H7 (cell line): ENCODE measurements at places on chromosomes 16 and 17.

GRCh38 chr16:56998352-56998751, 9.0 kb downstream of the NLRC5 start:
- DNase-seq: no peak

DNA sequence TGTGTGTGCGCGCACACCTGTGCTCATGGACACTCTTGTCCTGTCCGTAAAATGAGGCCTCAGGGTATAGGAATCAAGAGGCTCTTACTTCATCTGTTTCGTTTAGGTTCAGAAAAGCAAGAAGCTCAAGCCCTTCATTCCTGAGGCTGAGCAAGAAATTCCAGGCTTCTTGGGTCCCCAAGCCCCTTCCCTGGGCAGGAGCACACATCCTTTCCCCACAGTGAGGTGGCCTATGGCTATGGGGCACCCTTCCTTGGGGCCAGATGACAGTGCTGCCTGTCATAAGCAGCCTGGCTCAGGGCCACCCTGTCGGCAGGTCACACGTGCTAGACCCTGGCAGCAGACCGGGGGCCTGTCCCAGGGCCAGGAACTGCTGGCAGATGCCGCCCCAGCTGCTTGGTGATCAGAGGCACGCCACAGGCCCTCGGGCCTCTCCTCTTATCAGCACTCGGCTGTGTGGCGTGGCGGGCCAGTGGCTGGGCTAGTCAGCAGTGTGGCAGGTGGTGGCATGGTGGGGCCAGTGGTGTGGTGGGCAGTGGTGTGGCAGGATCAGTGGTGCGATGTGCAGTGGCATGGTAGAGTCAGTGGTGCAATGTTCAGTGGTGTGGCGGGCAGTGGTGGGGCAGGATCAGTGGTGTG, 50.2 kb downstream of the NKD1 start:
- DNase-seq: no peak

DNA sequence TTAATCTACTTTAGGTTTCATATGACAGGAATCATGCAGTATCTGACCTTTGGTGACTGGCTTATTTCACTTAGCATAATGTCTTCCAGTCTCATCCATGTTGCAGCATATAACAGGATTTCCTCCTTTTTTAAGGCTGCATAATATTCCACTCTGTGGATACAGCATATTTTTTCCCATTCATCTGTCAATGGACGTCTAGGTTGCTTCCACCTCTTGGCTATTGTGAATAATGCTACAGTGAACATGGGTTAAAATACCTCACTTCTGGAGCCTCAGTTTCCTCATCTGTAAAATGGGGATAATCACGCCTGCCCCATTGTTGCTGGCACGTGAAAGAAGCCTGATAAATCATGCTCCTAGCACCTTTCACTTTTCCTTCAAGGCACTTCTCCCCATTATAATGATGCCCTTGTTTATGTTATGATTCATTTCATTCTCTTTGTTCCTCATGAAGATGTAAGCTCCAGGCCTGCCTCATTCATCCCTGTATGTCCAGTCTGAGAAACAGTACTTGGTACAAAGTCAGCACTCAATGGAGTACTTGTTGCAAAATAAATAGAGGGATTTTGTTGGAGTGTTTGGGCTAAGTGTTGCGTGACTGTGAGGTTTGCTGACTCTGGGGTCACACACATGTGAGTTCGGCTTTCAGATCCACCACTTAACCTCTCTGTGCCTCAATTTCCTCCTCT, 59.6 kb downstream of the ABAT start:
- DNase-seq: no peak

DNA sequence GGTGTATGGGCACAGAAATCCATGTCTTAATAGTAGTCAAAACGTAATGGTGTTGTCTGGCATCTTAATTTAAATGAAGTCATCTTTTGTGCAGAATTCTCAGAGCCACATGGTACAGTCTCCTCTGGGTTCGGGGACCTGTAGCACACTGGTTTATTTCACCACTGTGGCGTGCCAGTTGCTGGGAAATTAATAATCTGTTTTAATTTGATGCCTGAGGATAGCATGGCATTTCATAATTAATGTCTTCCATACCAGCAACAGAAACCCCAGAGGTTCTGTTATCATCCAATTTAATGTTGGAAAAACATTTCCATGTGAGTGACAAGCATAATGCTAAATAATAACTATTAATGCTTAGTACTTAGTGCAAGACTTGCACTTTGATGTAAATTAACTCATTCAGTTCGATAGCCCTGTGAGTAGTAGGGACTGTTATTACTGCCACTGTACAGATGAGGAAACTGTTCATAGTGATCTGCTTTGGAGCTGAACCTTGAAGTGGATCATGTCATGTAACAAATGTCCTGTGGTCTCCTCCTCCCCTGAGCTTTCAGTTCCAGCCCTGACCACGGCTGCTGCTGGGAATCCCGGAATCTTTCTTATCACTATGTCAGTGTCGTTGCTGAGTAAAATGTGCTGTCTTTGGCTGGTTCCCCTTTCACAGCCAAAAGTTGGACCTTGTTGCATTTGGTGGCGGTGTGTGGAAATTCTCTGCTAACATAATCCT, 51.2 kb downstream of the SNX29 start:
- no peak for DNase-seq

DNA sequence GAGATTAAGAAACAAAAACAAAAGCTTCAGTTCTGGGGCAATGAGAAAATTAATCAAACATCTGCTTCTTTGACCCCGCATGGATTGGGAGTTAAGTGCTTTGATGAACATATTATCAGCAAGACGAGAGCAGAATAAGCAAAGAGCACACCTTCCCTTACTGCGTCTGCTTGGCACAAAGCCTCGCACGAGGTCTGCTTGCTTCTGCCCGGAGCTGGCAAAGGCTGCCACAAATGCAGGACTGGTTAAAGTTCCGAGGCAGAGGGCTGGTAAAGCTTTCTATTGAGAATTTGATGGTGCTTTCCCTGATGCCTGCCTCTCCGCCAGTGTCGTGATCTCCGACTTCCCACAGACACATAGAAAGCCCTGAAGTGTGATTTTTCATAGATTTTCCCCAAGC, 17.0 kb downstream of the VAT1L start:
- no peak for DNase-seq

- no peak for DNase-seq
Observed at GRCh38 chr16:20803192-20803560, 3.1 kb downstream of the ERI2 start.

GRCh38 chr17:50328363-50329325, 17.3 kb upstream of the XYLT2 start:
- no peak for DNase-seq

DNA sequence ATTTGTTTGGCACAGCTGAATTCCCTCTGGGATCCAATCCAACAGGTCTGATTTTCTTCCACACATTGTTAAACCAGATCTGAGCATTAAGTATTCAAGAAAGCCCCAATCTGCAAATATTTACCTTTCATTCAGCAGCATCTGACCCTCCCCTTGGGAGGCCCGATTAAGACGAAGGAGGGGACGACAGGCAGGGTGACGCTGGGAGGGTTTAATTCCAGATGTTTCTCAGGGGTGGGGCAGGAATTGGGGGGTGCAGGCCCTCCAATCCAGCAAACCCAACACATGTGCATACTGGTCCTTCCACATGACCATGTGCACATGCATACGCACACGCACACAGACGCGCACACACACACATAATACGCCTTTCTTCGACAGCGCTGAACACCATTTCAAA, 240.5 kb downstream of the GSG1L start:
- no peak for DNase-seq

- DNase-seq: no peak
Observed at GRCh38 chr17:47267354-47267828, 13.8 kb downstream of the ITGB3 start.

- DNase-seq: peak; percentile 25
Observed at GRCh38 chr16:3599121-3599520, 12.3 kb downstream of the SLX4 start.

DNA sequence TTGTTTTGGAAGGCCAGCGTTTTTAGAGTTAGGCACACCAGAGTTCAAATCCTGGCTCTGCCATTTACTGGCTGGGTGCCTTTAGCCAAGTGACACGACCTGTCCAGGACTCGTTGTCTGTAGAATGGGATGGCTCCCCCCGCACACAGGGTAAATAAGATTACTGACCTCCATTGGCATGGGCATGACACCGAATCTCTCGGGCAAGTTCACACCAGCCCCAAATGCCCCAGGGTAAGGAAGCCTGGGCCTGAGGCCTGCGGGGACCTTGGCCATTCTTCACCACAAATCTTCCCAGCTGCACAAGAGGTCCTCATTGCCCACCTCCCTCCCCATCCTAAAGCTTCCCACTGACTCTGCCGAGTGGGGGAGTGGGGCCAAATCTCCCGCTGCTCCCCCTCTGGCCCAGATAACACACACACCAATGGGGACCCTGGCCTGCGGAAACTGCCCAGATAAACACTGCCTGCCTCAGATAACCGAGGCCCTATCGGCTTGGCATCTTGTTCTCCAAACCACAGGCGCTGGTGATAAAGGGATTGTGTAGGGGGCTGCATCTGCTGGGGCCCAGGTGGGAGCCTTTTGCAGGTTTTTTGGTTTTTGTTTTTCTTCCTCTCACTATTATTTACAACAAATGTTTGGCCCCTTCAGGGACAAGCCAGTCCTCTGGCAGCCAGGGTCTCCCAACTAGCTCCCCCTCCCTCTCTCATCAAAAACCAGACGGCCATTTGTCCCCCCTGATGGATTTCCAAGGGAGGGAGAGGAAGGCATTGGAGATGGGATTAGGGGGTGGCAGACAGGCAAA, 75.0 kb upstream of the LHX1 start:
- DNase-seq: peak; percentile 34

DNA sequence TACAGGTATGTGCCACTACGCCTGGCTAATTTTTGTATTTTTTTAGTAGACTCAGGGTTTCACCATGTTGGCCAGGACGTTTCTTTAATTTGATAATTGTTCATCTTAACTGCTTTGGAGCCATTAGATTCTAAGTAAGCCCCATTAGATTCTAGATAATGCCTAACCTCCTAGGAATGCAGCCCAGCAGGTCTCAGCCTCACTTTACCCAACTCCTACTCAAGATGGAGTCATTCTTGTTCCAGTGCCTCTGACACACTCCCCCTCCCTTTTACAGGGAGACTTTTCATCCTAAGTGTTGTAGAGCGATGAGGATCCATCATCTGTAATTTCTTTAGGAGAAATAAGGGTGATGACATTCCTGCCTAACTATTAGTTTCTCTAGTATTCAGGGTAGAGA, 23.7 kb upstream of the MILR1 start:
- no peak for DNase-seq

DNA sequence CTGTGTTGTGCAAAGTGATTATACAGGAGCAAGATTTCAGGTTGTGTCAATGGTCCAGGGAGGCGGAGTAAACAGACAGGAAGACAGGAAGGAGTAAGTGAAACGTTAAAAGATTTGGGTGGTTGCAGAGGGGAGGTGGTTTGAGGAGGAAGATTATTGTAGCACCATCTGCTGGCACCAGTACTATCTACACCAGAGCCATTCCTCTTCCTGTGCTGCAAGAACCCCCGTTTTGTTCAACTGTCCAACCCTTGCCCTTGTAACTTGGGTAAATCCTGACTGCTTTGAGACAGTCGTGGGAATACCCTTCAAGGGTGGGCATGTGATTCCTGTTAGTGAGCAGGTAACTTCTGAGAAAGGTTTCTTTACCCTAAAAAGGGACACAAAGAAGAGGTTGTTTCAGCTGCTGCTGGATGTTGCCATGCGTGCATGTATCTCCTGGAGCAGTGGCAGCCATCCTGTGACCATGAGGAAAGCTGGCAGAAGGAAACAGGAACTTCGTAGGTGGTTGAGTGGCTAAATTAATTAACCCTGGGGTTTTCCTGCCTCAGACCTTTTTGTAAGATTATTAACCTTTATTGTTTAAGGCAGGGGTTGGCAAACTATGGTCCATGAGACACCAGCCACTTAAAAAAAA, 124.1 kb downstream of the PRKCA start:
- DNase-seq: peak; percentile 55

- DNase-seq: peak; percentile 32
Observed at GRCh38 chr16:56912746-56913708, 18.9 kb upstream of the HERPUD1 start.

GRCh38 chr16:15829460-15829859, 27.4 kb downstream of the MYH11 start:
- peak; percentile 45 for DNase-seq

GRCh38 chr16:1182950-1183907, 30.3 kb downstream of the CACNA1H start:
- DNase-seq: peak; percentile 74

DNA sequence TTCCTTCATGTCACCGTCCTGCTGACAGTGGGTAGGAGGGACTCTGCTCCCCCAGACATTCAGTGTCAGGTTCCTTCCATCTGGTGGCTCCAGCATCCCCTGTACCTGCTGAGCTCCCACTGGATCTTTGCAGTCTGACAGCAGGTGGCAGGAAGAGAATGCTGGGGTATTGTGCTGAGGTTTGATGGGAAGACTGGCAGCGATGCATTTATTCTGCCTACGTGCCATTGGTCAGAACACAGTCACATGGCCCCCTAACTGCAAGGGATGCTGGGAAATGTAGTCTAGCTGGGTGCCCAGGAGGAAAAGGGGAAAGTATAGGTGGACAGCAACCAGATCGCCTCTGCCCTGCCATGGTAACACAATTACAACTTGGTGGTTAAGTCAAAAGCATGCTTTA, 44.4 kb downstream of the IRX3 start:
- DNase-seq: peak; percentile 79

DNA sequence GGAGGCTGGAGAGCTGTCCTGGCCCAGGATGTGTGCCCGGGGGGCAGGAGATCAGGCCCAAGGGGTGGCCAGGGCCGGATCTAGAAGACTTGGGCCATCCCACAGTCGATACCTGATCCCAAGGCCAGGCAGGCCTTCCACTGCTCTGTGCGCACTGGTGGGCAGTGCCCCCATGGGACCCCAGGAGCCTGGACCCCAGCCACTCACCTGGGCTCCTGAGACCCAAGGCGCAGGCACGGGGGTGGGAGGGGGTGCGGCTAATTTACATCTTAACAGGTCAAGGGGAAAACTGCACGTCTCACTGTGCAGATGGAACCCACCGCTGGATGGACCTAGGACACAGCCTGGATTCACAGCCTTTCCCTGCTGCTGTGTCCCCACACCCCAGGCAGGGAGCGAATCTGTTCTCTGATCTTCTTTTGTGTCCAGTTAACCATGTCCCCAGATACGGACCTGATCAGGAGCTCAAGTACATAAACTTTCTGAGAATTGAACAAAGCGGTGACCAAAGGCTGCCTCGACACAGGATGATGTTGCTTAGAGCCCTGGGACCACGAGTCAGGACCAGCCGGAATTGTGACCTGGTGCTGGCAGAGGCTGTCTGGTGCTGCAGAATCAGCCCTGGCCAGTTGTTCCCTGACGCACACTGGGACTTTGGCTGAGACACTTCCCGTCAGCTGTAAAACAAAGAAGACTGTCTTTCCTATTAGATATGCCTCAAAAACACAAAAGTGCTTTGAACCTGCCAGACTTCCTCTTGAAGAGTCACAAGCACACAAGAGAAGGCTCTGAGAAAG, 60.6 kb downstream of the TNFRSF13B start:
- DNase-seq: no peak
